ENCODE measurements at places on chromosomes 16 and 17.

- no peak for DNase-seq
Observed at GRCh38 chr17:80002070-80002641, 33.5 kb downstream of the TBC1D16 start.

DNA sequence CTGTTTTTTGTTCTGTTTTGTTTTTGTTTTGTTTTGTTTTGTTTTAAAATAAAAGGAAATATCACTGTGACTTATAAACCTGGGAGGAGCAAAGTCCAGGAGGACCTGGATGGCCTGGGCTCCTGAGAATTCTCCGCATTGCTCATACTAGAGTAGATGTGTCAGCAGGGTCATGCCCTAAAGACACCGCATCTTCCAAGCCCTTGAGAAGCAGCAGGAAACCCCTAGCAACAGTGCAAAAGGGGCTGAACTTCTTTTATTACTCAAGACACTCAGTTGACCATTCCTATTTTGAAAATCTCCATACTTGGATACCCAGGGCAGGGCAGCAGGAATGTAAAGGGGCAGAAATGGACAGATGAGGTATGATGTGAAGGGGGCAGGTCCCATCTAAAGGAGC, 51.8 kb downstream of the SYT17 start:
- no peak for DNase-seq

DNA sequence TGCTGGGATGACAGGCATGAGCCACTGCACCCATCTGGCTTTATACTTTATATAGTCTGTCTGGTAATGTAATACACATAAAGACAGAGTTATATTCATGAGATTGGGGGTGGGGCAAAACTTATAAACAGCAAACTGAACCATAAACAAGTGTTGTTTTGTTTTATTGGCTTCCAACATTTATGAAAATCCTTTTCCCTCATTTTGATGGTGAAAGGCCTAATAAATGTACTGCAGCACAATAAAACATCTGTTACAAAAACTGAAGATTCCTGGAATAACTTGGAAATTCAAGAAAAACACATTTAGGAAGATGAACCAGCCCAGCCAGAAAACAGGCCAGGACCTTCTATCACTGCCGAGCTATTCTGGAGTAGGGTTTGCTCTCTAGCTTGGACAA, 16.1 kb downstream of the NPRL3 start:
- DNase-seq, result no peak

- DNase-seq, result no peak
Observed at GRCh38 chr17:30558686-30559545, 81.7 kb downstream of the GOSR1 start.

- no peak for DNase-seq
Observed at GRCh38 chr16:55671206-55671973, 15.6 kb downstream of the SLC6A2 start.

- DNase-seq, result no peak
Observed at GRCh38 chr17:40600486-40601046, 35.3 kb upstream of the CCR7 start.

All from NAMALWA (cell line).